ENCODE measurements at places on chromosomes 12 and 14.

GRCh38 chr12:1500095-1500801 is 94.1 kb downstream of the FBXL14 start:
- no peak for DNase-seq

GRCh38 chr12:127254420-127254955 is 1012.5 kb upstream of the TMEM132C start:
- no peak for DNase-seq

DNA sequence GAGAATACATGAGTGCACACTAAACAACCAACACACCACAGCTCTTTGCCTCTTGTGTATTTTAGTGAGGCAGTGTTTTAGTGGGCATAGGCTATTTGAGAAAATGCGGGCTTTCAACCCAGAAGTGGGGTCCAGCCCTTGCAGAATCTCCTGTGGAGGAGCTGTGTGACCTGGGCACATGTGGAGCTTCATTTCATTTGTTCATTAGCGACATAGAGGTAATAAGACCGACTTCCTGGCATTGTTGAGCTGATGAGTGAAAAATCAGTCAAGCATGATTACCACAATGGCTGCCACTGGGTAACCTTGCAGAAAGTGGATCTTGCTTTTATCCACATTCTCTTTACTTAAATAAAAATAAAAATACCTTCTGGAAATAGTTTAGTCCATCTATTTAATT is 923.5 kb downstream of the BCL11B start:
- DNase-seq, result no peak

DNA sequence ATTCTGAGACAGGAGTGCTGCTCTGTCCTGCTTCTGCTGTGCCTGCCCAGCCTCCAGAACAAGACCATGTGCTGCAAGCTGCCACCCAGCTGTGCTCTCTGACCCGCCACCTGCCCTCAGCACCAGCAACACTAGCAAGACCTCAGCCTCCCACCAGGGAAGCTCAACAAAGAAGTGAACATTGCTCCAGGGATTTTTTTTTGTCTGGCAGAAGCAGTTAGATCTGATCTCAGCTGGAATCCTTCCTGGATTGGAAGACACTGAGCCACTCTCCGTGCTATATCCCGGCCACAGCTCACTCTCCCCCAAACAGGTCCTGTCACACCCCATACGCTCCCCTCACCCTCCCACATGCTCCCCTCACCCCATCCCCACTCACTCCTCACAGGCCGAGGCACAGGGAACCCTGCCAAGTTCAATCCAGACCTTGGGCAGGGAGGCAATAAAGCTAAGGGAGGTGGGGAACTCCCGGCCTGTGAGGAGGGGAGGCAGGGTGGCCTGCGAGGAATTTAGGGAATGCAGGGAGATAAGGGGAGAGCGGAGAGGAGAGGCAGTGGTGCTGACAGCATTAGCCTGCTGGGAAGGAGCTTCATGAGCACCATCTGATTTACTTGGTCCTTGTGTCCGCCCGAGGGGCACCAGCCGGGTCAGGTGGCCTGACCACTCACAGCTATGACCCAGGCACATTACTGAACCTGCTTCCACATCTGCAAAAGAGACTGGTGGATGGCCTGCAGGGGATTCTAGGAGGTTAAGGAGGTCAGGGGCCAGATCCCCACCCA is 29.7 kb downstream of the CCDC85C start:
- no peak for DNase-seq
